ENCODE measurements at places on chromosomes 5 and 9. TPM values are rescaled to one million over a fixed set of nuclear protein-coding genes. Genes with fewer than 3 reads are reported as not detected.

Gene TRIO
- polyA plus RNA-seq: 26.2 TPM

Gene RASGRF2
- polyA plus RNA-seq: 2.9 TPM

Gene SCGB3A2
- 0.17 TPM for polyA plus RNA-seq

DNA sequence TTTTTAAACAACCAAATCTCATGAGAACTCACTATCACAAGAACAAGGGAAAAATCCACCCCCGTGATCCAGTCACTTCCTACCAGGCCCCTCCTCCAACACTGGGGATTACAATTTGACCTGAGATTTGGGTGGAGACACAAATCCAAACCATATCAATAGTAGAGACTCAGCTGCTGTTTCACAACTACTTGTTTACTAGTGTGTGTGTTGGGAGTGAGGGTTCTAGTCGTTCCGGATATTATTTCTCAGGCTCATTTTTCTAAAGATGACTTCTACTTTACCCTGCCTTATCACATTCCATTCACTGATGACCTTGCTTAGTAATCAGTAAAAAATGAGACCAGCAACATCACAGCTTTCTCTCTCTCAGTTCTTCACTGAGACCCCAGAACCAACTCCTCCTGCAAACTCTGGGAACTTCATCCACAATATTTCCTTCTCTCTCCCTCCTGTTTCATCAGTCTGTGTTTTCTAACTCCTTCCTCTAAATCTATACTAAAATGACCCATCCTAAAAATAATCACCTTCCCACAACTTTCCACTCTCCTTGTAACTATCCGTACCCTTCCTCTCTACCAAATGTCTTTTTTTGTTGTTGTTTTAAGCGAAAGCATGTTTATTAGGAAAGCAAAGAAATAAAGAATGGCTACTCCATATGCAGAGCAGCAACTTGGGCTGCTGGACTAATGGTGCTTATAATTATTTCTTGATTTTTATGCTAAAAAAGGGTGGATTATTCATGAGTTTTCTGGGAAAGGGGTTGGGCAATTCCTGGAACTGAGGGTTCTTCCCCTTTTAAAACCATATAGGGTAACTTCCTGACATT, 121.5 kb upstream of the SPRY4 start:
- DNase-seq: peak; percentile 19

Gene ARL14EPL
- not detected for polyA plus RNA-seq

DNA sequence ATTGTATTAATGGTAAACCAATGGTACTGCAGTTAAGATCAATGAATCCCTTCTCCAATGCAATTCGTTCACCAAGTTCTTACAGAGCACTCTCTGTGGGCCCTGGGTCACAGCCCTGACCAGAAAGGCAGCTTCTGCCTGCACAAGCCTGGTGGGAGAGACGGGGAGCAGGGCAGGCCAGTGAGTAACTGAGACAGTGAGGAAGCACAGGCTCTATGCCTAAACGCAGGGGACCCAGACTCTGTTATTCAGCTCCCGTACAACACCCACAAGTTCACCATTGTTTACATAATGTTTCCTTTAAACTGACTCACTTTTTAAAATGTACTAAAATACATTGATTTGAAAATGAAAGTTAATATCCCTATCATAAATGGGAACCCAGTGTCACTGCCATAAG, 40.5 kb upstream of the CTSL start:
- DNase-seq: no peak

All from heart right ventricle (tissue), 16 donors.